ENCODE measurements at places on chromosomes 1 and 21.

DNA sequence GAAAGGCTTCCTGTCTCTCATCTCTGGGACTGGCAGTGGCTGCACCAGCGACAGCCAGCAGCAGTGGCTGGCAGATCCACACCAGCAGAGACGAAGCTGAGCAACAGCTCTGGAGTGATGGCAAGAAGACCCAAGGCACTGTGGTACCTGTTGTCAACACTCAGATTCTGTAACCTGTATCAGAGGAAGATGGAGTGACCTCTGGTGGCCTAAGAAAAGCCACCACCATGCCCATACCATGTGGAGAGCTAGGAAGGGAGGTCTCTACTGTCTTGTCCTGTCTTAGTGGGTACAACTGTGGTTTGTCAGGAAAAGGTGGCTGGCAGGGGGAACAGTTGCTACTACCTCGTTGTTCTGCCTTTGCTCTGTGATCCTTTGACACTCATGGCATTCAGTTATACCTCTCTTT is 22.5 kb upstream of the RHBDL2 start:
- DNase-seq = peak; percentile 7

DNA sequence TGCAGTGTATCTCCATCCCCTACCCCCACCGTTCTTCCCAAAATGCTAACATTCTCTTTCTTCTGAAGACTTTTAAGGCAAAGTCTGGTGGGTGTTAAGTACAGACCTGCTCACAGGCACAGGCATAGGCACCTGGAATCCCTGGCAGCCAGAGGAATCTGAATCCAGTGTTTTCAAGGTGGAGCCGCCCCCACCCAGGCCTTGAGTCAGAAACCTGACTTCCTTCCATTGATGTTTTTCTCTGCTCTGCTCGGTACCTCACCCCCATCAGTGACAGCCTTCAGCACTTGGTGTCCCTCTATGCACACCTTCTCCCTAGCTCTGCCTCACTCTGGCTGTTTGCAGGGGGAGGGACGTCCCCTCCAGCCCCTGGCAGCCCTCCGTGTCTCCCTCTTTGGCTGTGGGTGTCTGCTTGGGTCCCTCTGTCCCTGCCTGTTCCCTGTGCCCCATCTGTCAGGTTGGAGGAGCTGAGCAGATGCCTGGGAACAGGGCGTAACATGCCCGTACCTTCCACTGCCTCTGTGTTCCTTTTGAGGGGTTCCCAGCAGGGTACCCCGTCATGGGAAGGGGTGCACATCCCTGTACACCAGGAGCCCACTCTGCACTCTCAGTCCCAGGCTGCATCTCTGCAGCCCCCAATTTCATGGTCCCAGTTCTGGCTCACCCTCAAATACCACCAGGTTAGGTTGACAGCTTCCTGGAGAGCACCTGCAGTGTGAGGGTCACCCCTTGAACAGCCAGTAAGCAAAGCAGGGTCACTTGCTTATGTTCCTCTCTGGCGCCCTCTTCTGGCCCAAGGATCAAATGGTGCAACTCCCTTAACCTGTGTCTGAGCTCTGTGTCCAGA is 6.7 kb downstream of the NCDN start:
- peak; percentile 36 for DNase-seq

- DNase-seq = no peak
Measured at GRCh38 chr1:18901952-18902522, 318 bp downstream of the ALDH4A1 start.

- DNase-seq = no peak
Measured at GRCh38 chr21:41318218-41318617, 1.6 kb downstream of the FAM3B start.

DNA sequence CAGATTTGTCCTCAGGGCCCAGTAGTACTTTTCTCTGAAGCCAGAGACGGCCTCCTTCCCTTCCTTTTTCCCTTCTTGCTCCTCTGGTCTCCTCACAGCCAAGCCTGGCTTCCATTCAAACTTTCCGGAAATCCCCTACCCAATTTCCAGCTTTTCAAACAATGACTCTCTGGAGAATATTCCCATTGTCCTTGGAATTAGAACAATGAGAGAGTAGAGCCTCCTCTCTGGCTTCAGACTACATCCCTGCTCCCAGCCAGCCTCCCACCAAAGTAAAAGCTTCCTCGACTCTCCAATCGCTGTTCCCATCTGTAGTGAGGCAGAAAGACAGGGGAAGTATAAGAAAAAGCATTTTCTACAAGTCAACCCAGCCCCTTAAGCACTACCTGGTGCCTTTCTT is 77.7 kb upstream of the SOX13 start:
- DNase-seq = no peak

GRCh38 chr1:59199719-59200376 is 97.0 kb upstream of the FGGY start:
- DNase-seq = no peak

GRCh38 chr1:117669572-117669971 is 63.7 kb downstream of the TENT5C start:
- DNase-seq = no peak

DNA sequence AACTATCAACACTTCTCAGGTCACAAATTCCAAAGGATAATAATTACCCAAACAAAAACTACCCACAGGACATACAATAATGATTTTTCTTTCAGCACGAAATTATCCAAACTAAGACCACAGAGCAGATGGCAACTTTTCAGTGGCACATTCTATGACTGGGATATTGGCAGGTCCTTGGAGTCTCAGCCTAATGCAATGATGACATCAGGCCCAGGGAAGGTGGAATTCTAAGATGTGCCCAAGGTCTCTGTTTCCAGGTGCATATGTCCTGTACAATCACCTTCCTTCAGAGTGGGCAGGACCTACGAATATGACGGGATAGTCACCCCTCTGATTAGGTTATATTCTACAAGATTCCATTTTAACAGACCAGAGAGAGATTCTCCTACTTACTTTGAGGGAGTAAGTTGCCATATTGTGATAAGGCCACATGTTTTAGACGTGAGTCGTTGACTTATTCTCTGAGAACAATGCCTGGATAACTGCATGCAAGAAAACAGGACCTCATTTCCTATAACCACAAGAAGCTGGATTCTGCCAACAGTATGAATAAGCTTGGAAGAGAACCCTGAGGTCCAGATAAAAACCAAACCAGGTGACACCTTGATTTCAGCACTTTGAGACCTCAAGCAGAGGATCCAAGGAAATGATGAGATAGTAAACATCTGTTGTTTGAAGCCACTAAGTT is 69.9 kb downstream of the ZC3H11B start:
- DNase-seq = no peak

DNA sequence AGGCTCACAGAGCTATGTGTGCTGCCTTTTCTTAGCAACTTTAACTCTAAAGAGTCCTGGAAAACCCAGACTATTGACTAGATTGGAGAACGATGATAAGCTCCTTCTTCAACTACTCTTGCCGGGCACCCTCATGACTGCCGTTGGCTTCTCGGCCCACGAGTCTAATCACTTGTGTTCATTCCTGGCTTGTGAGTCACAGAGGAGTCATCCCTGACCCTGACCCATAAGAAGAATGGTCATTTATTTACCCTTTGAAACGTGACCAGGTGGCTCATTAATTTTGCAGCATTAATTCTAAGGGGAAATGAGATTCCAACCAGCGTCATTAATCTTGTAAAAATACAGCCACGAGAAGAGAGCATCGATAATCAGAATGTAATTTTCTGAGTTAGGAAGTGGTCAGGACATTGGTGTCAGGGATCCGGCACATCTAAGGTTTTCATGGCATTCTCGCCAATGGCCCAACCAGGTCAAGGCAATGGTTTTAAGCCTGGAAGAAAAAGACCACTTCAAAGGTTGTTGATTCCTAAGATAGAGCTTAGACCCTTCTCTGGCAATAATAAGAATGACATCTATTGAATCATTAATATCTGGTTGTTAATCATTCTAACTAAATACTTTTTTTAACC is 183.6 kb upstream of the RUNX1 start:
- no peak for DNase-seq

Measured in LNCaP clone FGC (cell line).